ENCODE measurements at places on chromosomes 1 and 21. TPM values are rescaled to one million over a fixed set of nuclear protein-coding genes. Genes with fewer than 3 reads are reported as not detected.

Gene SERTAD4
- total RNA-seq, result 1.1 TPM

Gene GJC2
- 5.0 TPM for total RNA-seq

Gene SFT2D2
- 45.8 TPM for total RNA-seq

DNA sequence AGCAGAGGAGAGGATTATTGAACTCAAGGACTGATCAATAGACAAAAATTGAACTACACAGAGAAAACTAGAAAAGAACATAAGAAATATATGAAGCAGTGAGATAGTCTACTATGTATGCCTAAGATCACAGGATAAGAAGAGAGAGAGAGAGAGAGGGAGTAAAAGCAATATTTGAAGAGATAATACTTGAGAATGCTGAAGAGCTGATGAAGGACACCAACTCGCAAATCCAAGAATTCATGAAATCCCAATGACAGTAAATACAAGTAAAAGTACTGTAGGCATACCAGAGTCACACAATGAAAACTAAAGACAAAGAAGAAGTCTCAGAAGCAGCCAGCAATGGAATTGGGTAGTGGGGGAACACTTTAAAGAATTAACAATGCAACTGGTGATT lies 260.1 kb upstream of the SPAG17 start:
- DNase-seq, result no peak

- peak; percentile 34 for DNase-seq
These were observed 6.0 kb downstream of the DYNLT5 start for GRCh38 chr1:66758241-66758755.

GRCh38 chr1:84398175-84399155 lies at the start of gene DNASE2B:
TSS of gene DNASE2B (plus strand) at chr1:84398484. CDS start at chr1:84398565, 81 bp downstream.
- DNase-seq, result no peak

DNA sequence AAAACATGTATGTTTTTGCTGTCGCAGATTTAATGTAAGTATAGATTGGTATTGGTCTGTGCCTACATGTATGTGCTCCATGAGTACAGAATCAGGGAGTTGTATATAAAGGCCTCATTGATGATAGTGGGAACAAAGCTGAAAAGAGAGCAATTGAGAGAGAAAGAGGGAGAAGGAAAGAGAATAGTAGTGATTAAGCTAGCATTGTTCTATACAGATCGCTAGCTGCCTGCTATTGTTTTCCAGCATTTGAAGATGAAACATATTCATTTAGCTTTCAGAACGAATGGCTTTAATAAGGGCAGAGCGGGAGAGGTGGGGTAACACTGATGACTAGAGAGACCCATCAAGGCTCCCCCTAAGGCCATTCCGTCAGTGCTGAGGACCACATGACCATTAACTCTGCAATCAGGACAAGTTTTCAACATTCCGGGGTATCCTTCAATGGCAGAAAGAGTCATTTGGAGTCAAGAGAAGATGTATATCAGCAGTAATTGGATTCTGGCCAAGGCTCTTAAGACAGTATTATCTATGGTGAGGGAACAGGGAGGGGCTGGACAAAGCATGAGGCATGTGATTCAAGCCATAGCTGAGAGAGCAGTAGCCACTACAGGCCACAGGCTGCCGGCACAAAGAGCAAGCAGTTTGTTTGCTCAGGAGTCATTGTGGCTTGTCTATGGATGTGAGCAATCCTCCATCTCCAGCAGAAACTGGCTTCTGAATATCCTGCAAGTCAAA lies 176.5 kb downstream of the PBX1 start:
- DNase-seq, result no peak

All from dermis blood vessel endothelial cell (primary cell).